Activated CD8-positive, alpha-beta memory T cell treated with anti-CD3 and anti-CD28 coated beads for 1 hour (primary cell): ENCODE measurements at places on chromosomes 2 and 18.

DNA sequence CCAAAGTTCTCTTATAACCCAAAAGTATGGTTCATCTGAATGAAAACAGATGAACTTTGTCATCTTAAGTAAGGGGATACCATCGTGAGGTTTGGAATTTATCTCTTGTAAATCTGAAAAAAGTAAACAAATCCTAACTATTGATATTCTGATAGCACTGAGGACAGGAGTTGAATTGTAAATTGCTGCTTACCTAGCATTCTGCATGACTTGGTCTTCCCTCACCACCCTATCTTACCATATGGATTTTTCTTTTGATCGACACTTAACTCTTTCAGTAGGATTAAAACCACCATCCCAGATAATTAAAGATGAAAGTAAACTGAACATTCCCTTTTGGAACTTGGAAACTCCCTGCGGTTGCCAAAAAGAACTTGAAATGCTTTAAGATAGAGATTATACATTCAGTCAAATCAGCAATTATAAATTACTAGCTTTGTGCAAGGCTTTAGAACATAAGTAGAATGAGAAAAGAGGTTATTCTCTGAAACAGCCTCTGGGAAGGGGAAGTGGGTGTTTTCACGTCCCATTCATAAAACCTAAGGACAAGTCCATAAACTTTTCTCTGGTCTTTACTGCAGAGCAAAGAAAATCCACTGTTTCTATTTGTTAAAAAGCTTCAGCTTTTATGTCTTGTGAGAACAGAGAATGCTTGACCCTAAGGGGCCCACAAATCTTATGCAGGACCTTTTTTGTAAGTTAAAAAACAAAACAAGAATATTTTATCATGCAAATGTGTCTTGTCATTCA lies 49.7 kb upstream of the ZNF397 start:
- DNase-seq = no peak

DNA sequence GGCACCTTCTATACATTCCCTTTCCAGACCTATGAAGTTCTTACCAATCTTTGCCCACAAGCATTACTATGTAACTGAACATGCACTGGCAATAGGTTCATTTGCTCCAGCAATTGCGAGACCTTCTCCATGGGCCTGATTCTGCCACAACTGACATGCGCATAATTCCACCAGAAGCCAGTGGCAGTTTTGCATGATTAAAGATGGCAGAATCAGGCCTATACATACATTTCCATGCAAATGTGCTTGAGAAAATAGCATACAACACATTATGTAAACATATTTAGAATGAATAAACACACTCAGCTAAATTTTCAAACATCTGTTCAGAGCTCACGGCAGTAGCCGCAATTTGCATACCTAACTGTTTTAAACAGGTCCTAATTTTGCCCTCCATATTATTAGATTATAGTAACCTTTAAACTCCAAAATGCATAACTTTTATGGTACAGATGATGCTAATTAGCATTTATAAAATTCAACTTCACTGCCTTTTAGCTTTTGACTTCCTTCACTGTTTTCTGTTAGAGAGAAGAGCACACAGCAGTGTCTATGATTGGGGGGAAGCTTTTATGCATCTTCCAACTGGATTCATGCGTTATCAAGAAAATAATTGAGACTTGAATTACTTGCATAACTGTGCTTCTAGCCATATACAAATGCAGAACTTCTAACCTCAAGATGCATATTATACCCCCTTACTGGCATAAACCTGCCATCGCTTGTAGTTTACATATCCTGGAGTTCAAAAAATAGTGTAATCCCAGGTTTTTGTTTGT lies 155.3 kb upstream of the CDH19 start:
- DNase-seq = no peak

- no peak for DNase-seq
Measured at GRCh38 chr18:23684515-23685197, 4.6 kb upstream of the LAMA3 start.

DNA sequence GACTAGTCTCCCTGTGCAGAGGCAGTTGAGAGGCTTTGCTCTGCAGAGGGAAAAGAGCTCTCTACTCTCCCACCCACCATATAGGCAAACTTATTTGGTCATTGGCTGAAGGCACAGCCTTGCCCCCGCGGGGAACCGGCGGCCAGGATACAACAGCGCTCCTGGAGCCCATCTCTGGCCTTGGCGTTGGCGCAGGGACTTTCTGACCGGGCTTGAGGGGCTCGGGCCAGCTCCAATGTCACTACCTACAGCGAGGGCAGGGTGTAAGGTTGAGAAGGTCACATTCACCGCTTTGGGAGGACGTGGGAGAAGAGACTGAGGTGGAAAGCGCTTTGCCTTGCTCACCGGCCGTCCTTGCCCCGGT lies 2.2 kb downstream of the ONECUT2 start:
- no peak for DNase-seq

DNA sequence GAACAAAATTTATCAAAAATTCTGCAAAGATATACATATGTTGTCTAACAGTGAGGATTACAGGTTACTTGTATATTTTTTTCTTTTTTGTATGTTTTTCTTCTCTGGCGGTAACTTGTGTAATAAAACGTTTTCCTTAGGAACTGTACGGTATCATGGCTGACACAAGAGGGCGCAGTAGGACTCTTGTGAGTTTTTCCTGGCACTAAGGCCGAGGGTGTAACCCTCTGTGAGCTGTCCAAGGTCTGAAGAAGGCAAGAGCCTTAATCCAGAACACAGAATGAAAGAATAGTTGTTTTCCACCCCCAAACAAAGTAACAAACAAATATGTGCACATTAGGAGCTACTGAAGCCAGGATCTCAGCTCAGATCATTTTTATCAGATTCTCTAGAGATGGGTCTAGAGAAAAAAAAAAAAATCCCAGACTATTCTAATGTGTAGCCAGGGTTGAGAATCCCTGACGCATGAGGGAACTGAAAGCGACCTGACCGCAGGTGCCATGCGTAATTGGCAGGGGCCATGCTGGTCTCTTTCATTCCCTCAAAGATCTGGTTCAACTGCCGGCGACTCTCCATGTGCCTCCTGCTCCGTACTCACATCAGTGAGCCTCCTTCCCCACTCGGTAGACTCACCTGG lies 27.0 kb downstream of the TMEM200C start:
- DNase-seq = no peak

GRCh38 chr18:63342206-63342605 lies 22.6 kb upstream of the BCL2 start:
- no peak for DNase-seq

GRCh38 chr2:101921319-101921952 lies 70.3 kb upstream of the IL1R2 start:
- DNase-seq = no peak

GRCh38 chr2:230071421-230071820 lies 2.7 kb upstream of the SLC16A14 start:
- no peak for DNase-seq

DNA sequence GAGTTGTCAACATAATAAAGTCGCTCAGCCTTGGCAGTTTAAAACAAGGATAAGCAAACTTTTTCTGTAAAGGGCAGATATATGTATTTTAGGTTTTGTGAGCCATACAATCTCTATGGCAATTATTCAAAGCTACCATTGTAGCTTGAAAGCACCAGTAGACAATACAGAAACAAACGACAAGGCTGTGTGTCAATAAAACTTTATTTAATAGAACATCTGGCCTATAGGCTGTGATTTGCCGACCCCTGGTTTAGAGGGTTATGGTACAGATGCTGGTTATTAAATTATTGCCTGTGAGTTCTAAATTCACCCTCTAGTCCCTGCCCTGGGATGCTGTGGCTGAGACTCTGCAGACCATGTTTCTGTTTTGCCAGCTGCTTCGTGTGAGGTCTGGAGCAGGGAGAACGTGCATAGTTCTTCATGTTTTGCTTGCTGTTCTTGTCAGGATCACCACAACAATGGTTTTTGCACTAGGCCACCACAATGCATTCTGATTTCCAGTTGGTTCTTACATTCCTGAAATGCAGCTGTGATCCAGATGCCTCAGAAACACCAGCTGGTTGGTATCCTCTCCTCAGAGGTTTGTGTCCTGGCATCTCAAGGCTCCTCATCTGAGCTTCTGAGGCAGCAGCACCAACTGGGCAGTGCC lies 46.6 kb downstream of the ICOS start:
- DNase-seq = no peak

GRCh38 chr2:71540818-71541217 lies 87.5 kb downstream of the DYSF start:
- no peak for DNase-seq

DNA sequence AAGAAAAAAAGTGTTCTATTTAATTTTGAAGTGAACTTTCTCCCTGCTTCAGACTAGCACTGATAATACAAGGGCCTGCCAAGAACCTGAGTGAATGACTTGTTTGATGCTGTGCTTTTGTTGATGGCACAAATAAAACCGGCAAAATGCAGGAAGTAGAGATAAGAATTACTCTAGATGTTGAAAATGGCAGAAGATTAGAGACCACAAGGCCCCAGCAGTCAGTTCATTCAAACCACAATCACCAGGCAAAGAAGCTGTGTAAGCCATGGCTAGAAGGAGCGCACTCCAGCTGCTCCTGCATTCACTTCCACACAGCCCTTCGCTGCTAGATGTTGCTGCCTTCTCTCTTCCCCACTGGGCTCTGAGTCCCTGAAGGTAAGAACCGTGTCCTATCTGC lies 297.1 kb downstream of the AGPS start:
- DNase-seq = no peak

- no peak for DNase-seq
Measured at GRCh38 chr2:104487366-104487765, 366.5 kb upstream of the POU3F3 start.

GRCh38 chr2:174663550-174663949 lies 65.9 kb upstream of the WIPF1 start:
- DNase-seq = no peak

GRCh38 chr2:8677646-8678592 lies 3.9 kb upstream of the ID2 start:
- DNase-seq = no peak

DNA sequence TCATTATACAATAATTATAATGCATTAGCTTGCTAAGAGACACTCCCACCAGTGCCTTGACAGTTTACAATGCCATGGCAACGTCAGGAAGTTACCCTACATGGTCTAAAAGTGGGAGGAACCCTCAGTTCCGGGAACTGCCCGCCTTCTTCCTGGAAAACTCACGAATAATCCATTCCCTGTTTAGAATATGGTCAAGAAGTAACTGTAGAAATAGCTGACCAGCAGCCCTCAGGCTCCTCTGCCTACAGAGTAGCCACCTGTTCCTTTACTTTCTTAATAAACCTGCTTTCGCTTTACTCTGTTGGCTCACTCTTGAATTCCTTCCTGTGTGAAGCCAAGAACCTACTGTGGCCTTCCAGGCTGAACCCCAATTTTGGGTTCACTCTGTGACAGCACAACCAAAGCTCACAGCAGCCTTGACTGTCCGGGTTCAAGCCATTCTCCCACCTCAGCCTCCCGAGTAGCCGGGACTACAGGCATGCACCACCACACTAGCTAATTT lies 20.0 kb upstream of the PTPN2 start:
- DNase-seq = no peak

DNA sequence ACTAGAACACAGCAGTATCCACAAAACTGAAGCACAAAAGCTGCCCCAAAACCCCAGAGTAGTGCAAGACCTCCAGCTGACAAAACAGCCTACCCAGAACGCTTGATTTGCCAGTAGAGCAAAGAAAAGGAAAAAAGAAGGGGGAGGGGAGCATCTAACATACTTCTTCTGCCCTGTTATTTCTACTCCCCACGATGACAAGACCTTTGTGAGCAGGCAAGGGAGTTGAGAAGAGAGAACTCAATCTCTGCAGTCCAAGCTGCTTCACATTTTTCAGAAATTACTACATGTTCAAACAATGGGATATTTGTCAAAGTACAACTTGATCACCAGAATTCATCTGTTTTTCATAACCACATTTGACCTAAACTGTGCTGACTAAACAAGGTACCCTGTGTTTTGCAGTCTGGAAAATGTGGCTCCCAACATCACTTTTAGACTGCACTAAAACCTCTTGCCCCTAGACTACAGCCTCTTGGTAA lies 286.7 kb downstream of the EXOC6B start:
- no peak for DNase-seq

- DNase-seq = no peak
Measured at GRCh38 chr2:122831649-122832048, 1076.2 kb downstream of the TSN start.

- DNase-seq = no peak
Measured at GRCh38 chr18:49560624-49561288, 1.1 kb upstream of the LIPG start.
